Gastrocnemius medialis (tissue), 4 donors: ENCODE measurements at places on chromosomes 12 and 14. TPM values are rescaled to one million over a fixed set of nuclear protein-coding genes. Genes with fewer than 3 reads are reported as not detected.

The PRR4 gene
- total RNA-seq: not detected

The MOK gene
- total RNA-seq: 1.3 TPM

The ATL1 gene
- total RNA-seq: 0.94 TPM

The TMEM179 gene
- not detected for total RNA-seq

The PCED1B gene
- total RNA-seq: 0.47 TPM

The ADAMTS20 gene
- total RNA-seq: not detected

The IGF1 gene
- total RNA-seq: 16.4 TPM

The INTS13 gene
- 39.9 TPM for total RNA-seq

The AMN gene
- 4.3 TPM for total RNA-seq

GRCh38 chr14:20609215-20610001 lies 18.2 kb upstream of the RNASE12 start:
- H3K36me3 ChIP-seq: no peaks in the 10 kb centered on the region
- H3K4me3 ChIP-seq: peak overlapping the region; percentile 95
- DNase-seq: peak; percentile 42

GRCh38 chr12:1593174-1594005 lies 991 bp downstream of the FBXL14 start:
- peak overlapping the region; percentile 90 for H3K27ac ChIP-seq
- peak overlapping the region; percentile 86 for H3K4me3 ChIP-seq
- H3K4me1 ChIP-seq: peaks cover 34% of the 10 kb centered on the region
- H3K36me3 ChIP-seq: no peaks in the 10 kb centered on the region

- H3K27me3 ChIP-seq: no peaks in the 10 kb centered on the region
- no peaks in the 10 kb centered on the region for H3K4me1 ChIP-seq
- H3K36me3 ChIP-seq: no peaks in the 10 kb centered on the region
- H3K4me3 ChIP-seq: no peak overlapping the region
Measured at GRCh38 chr12:127260531-127260930, 1006.4 kb upstream of the TMEM132C start.

DNA sequence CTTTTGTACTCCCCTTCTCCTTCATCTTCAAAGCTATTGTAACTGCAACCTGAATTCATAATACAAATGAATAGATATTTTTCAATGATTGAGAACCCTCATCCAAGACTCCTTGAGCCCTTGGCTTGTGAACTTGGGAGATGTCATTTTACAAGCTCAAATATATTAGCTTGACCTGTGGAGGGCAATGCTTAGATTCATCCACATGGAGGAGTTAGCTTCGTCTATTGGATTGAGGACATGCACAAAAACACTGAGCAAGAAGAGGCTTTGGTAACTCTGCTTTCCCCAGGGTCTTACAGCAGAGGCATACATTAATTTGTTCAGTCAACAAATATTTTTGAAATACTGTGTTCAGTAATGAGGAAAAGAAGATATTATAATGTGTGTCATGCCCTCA lies 101.1 kb downstream of the OTOGL start:
- no peak overlapping the region for H3K4me3 ChIP-seq
- H3K27ac ChIP-seq: no peak overlapping the region
- no peak for DNase-seq
- no peaks in the 10 kb centered on the region for H3K27me3 ChIP-seq
- H3K4me1 ChIP-seq: no peaks in the 10 kb centered on the region
- no peaks in the 10 kb centered on the region for H3K36me3 ChIP-seq

DNA sequence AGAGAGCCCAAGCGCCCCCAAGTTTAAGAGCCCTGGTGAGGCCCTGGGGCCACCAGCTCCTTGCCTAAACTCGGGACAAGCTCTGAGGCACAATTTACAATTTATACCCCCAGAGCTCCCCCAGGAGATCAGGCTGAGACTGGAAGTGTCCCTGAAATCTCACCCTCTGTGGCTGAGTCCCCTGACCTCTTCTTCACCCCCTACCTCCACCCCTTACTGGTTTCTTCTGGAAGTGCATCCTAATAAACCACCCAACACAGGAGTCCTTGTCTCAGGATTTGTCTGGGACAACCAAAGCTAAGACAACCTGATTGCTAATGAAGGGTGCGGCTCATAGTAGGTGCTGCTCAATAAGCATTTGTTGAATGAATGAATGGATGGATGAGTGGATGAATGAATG lies 206.4 kb downstream of the BCL11B start:
- H3K4me1 ChIP-seq: no peaks in the 10 kb centered on the region
- H3K36me3 ChIP-seq: no peaks in the 10 kb centered on the region
- H3K27ac ChIP-seq: no peak overlapping the region
- DNase-seq: no peak

DNA sequence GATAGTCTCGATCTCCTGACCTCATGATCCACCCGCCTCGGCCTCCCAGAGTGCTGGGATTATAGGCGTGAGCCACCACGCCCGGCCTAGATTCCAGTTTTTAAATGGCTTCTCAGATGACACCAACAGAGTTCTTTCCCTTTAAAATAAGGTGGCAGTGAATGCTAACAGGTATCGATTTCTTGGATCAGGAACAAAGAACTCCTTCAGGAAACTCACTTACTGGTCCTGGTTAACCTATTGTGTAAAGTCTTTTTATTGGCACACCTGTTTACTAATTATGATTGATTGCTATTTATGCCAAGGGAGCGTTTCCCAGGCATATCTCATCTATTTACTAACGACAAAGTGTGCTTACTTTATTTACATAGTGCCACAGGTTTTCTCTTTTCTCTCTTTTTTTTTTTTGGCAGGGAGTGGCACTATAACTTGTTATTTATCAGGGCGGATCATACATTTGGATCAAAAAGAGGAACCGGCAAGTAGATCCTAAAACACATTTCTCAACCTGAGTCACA lies 89.7 kb downstream of the GLT1D1 start:
- no peak overlapping the region for H3K27ac ChIP-seq
- no peak for DNase-seq
- no peaks in the 10 kb centered on the region for H3K36me3 ChIP-seq
- no peaks in the 10 kb centered on the region for H3K27me3 ChIP-seq
- no peak overlapping the region for H3K4me3 ChIP-seq

DNA sequence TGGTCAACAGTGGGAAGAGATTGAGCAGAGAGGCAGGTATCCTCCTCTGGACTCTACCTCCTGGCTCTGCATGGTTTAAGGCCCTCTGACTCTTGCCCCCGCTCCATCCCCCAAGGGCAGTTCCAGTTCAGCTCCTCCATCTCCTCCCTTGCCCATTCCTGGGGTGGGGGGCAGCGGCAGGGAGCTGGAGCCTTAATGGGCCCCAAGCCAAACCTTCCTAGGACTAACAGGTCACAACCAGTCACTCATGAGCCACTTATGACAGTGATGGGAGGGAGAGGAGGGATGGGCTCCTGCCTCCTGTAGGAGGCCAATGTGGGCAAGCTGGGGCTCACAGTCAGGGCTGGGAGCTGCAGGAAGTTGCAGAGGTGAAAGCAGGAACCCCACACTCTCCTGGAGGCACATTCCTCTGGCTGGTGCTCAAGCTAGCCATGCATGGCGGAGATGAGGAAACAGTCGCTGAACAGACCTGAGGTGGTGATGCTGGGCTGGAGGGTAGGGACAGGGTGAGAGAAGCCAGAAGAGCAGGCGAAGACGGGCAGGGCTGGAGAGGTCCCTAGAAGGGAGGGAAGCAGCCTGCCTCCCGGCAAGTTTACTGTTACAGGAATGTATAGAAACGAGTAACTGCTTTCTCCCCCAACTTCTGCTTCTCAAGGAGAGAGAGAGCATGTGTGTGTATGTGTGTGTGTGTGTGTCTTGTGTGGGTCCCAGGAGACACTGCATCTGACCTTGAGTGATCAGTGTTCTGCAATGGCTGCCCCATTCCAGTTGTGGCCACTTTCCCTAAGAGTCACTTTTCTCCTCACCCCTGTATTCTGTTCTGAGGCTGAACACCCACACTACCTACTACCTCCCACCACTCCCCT lies 5.0 kb upstream of the RAPGEF3 start:
- H3K36me3 ChIP-seq: no peaks in the 10 kb centered on the region
- H3K27me3 ChIP-seq: no peaks in the 10 kb centered on the region
- no peak overlapping the region for H3K4me3 ChIP-seq
- DNase-seq: no peak
- peaks cover 6% of the 10 kb centered on the region for H3K4me1 ChIP-seq

DNA sequence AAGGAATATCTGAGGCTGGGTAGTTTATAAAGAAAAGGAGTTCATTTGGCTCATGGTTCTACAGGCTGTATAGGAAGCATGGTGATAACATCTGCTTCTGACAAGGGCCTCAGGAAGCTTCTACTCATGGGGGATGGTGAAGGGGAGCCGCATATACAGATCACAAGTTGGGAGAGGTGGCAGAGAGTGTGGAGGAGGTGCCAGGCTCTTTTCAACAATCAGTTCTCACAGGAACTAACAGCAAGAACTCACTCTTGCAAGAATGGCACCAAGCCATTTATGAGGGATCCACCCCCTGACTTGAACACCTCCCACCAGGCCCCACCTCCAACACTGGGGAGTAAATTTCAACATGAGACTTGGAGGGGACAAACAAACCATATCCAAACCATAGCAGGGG lies 3.5 kb upstream of the TSPAN11 start:
- no peak overlapping the region for H3K27ac ChIP-seq
- no peak for DNase-seq

DNA sequence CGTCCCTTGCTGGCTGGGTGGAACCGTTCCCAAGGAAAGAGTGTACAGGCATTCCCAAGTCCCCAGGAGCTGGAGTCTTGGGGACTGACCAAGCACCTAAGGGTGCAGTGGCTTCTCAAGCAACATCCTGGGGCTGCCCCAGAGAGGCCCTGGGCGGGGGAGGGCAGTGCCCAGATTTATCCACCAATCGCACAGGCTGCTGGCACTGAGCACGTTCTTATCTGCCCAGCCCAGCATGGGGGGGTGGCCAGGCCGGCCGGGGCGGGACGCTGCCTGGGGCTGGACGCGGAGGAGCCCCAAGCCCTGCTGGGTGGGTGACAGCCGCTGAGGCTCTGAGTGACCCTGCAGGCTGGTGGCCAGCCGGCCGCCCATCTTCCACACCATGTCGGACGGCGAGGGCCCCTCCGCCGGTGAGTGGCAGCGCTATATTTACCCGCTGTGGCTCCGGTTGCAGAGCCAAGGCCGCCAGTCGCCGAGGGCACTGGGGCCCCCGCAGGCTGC lies 53.4 kb downstream of the CYP46A1 start:
- peak overlapping the region; percentile 83 for H3K27ac ChIP-seq
- no peaks in the 10 kb centered on the region for H3K27me3 ChIP-seq
- no peaks in the 10 kb centered on the region for H3K36me3 ChIP-seq
- peak; percentile 54 for DNase-seq

- no peak overlapping the region for H3K4me3 ChIP-seq
- H3K27me3 ChIP-seq: no peaks in the 10 kb centered on the region
- no peak overlapping the region for H3K27ac ChIP-seq
- H3K4me1 ChIP-seq: no peaks in the 10 kb centered on the region
- no peak for DNase-seq
- H3K36me3 ChIP-seq: no peaks in the 10 kb centered on the region
Measured at GRCh38 chr14:91647856-91648255, 84.0 kb downstream of the CATSPERB start.

- H3K27me3 ChIP-seq: no peaks in the 10 kb centered on the region
- H3K36me3 ChIP-seq: no peaks in the 10 kb centered on the region
- no peak overlapping the region for H3K4me3 ChIP-seq
Measured at GRCh38 chr12:70744178-70744577, 106.9 kb upstream of the PTPRB start.

DNA sequence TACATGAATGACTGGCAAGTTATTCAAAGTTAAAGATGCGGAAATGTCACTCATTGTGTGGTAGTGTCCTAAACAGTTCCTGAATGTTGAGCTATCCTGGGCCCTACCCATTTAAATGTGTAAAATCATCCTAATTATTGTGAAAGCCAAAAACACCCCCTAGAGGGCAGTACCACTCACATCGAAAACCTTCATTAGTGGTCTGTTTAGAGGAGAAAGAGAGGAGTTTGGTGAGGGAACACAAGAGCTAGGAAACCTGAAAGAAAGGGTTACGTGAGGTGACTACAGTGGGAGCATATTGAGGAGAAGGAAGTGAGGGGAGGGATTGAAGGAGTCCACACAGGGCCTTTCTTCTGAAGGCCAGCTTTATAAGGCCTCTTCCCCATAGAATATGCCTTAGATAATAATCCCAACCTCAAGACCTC lies 2.5 kb upstream of the TEP1 start:
- peaks cover 24% of the 10 kb centered on the region for H3K4me1 ChIP-seq
- peak overlapping the region; percentile 50 for H3K27ac ChIP-seq
- no peak overlapping the region for H3K4me3 ChIP-seq
- DNase-seq: no peak
- H3K36me3 ChIP-seq: no peaks in the 10 kb centered on the region
- H3K27me3 ChIP-seq: no peaks in the 10 kb centered on the region

GRCh38 chr12:93813972-93814821 lies 137.0 kb downstream of the CRADD start:
- H3K27me3 ChIP-seq: no peaks in the 10 kb centered on the region
- peaks cover 63% of the 10 kb centered on the region for H3K4me1 ChIP-seq
- DNase-seq: peak; percentile 95
- no peaks in the 10 kb centered on the region for H3K36me3 ChIP-seq
- peak overlapping the region; percentile 39 for H3K4me3 ChIP-seq

- H3K27me3 ChIP-seq: no peaks in the 10 kb centered on the region
- no peak for DNase-seq
Measured at GRCh38 chr14:51224551-51224950, 15.5 kb upstream of the TMX1 start.

- no peak for DNase-seq
- H3K36me3 ChIP-seq: no peaks in the 10 kb centered on the region
- H3K27me3 ChIP-seq: no peaks in the 10 kb centered on the region
- no peak overlapping the region for H3K27ac ChIP-seq
- no peak overlapping the region for H3K4me3 ChIP-seq
Measured at GRCh38 chr14:65550779-65551643, 138.5 kb downstream of the FUT8 start.

- H3K27ac ChIP-seq: no peak overlapping the region
- H3K4me3 ChIP-seq: no peak overlapping the region
- DNase-seq: no peak
- H3K36me3 ChIP-seq: no peaks in the 10 kb centered on the region
- no peaks in the 10 kb centered on the region for H3K4me1 ChIP-seq
Measured at GRCh38 chr14:69808919-69809808, 12.1 kb upstream of the SLC10A1 start.
